NCI-H1417 treated with DMSO at 0.1 percent for 48 hours (cell line): ENCODE measurements at places on chromosomes 7 and 10.

- DNase-seq = no peak
Measured at GRCh38 chr10:122128357-122128756, 139.4 kb downstream of the TACC2 start.

DNA sequence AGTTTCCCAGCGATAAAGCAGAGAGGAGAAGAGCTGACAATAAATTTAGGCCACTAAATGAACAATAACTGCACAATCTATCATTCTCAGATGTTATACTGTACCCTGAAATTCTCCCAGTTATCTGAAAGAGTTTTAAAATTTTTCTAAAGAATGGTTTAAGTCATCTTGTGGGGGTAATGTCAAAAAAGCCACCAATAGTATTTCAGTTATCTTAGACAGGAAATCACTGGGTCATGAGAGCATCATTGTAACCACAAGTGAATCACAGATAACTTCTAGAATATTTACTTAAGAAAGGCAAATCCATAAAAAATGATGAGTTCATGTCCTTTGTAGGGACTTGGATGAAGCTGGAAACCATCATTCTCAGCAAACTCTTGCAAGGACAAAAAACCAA, 147.1 kb downstream of the DNAJB9 start:
- no peak for DNase-seq

DNA sequence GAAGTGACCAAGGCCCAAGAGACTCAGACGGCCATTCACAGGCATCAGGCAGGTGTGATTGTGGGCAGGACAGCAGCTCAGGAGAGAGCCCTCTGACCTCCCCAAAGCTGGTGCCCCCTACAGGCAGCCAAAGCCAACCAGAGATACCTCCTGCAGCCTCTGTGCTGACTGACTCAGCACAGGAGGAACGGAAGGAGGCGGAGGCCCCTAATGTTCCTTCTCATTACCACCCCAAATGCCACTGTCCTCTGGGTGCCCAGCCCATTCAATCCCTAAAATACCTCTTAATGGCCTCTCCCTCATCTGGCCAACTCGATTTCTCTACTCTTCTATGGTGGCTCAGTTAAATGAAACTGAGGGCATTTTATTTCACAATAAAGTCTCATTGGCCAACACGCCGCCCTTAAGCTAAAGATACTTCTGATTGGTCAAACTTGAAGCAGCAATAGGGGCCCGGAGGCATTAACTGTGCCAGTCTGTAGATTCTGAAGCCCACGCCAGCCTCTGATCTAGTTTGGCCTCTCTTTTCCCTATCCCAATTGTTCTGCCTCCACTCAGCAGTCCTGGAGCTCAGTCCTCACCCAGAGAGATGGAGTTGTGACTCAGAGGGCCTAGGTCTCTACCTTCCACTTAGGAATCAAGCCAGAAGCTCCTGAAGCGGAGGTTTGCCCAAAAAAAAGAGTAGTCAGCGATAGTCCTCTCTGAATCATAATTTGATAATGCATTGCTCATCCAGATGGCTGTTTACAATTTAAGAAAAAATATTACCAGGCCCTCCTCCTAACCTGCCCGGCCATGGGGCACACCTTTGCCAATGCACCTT, 1.2 kb downstream of the CYREN start:
- DNase-seq = no peak

DNA sequence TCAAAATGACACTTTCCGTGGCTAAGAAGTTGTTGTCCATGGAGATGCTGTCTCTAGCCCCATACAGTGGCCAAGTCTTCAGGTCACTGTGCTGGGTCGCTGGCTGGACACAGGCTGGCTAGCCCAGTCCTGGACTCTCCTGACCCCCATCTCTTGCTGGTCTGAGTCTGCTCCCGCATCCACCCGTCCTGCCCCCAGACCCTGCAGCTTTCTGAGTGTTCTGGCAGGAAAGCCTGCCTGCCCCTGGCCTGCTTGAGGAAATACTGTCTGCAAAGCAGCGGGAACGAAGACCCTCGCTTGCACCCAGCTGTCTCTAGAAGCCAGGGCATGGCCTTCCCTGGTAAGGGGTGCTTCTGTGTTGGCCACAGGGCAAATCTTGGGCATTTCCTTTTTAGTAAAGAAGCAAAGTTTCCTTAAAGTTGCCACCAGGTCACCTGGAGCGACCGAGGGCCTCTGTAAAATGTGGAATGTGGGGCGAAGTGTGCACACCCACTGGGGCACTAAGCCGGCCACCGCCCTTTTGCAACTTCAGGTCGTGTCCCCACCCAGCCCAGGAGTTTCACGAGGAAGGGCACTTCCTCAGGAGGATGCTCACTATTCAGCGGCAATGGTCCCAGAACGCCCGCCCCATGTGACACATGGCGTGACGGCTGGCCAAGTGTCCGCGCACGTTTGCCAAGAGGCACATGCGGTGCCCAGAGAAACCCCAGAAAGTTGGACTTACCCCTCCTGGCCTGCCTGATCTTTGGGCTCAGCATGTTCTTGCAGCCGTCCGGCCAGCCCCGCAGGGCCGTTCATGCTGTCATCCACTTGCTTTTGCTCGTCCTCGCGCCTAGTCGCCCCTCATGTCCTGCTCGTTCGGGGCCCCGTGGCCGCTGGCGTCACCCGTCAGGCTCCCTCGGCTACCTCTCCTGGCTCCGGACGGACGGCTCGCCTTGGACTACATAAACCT, 558 bp downstream of the ARHGAP22 start:
- no peak for DNase-seq

- DNase-seq = no peak
Measured at GRCh38 chr10:49300140-49300974, 1.4 kb downstream of the C10orf71 start.

DNA sequence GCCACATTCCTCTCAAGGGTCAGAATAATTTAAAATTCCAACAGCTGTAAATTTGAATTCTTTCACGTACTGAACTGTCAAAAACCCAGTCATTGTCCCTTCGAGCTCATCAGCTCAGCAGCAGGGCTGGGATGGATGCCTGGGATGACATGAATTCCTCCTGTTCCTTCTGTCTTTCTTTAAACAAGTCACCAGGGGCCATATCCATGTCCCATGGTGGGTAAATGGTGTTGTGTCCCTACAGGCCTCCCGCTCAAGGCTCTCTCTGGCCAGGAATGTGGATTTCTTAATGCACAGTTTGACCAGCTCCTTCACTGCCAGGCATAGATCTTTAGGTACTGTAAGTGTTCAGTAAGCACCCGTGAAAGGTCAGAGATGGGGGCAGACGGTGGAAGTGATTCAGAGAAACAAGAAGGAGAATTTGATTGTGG, 13.8 kb upstream of the TECPR1 start:
- DNase-seq = no peak

GRCh38 chr10:97828721-97829120, 20.9 kb upstream of the GOLGA7B start:
- no peak for DNase-seq

DNA sequence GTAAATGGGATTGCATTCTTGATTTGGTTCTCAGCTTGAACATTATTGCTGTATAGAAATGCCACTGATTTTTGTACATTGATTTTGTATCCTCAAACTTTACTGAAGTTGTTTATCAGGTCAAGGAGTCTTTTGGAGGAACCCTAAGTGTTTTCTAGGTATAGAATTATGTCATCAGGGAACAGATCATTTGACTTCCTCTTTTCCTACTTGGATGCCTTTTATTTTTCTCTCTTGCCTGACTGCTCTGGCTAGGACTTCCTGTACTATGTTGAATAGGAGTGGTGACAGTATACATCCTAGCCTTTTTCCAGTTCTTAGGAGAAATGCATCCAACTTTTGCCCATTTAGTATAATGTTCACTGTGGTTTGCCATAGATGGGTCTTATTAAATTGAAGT, 48.8 kb downstream of the ANXA8 start:
- DNase-seq = no peak

GRCh38 chr7:51090411-51090810, 226.2 kb downstream of the COBL start:
- DNase-seq = no peak

GRCh38 chr10:120949609-120950031, 98.5 kb downstream of the WDR11 start:
- no peak for DNase-seq

DNA sequence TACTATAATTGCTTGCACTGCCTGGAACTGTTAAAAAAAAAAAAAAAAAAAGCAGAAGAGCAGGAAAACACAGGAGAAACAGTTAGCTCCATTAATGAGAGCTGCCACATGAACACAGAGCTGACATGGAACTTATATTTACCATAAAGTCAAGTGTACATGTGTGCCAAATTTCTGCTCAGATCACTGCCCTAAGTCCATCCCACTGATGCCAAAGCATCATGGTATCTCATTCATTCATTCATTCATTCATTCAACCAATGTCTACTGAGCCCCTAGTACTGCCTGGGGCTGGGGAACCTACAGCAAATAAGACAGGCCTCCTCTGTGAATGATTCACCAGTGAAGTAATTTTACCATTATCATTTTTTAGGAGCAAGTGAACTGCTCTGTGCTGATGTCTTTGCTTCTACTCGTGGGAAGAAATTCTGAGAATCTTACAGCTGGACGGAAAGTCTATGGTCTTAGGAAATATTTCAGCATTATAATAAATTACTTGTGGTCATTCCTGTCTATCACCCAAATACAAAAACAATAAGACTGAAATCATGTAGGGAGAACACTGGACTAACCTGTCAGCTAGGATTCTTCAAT, 58.8 kb upstream of the ABLIM1 start:
- no peak for DNase-seq
